Smooth muscle cell of the brain vasculature (primary cell): ENCODE measurements at places on chromosomes 1 and 21.

- no peak for DNase-seq
Observed at GRCh38 chr21:43015906-43016540, 41.7 kb downstream of the PKNOX1 start.

- DNase-seq = no peak
Observed at GRCh38 chr1:109713636-109714035, 1.6 kb downstream of the GSTM5 start.

- DNase-seq = no peak
Observed at GRCh38 chr1:28835237-28835650, 23.3 kb downstream of the OPRD1 start.

DNA sequence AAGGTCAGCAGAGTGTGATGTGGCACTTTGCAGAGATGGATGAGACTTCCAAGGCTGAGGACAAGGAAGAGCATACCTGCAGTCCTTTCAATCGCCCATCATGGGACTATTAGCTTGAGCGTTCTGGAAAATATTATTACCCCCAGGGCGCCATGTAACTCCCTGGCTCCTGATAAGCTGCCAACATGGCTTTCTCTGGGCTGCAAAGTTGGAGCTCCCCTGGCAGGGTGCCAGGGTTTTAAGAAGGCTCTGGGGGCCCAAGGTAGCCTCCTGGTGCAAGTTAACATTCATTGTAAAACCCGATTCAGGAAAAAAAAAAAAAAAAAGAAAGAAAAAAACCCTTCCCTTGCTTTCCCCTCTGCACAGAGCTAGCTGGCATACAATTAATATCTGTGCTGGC is 196.7 kb downstream of the PBX1 start:
- DNase-seq = no peak

- DNase-seq = no peak
Observed at GRCh38 chr1:210901981-210902770, 231.8 kb downstream of the KCNH1 start.

GRCh38 chr1:154899041-154899440 is 29.0 kb upstream of the KCNN3 start:
- DNase-seq = no peak

- no peak for DNase-seq
Observed at GRCh38 chr21:46626536-46626935, 8.9 kb upstream of the PRMT2 start.

- DNase-seq = no peak
Observed at GRCh38 chr1:224513787-224514209, 79.2 kb upstream of the WDR26 start.

GRCh38 chr1:17668624-17669175 is 86.4 kb upstream of the ACTL8 start:
- no peak for DNase-seq

DNA sequence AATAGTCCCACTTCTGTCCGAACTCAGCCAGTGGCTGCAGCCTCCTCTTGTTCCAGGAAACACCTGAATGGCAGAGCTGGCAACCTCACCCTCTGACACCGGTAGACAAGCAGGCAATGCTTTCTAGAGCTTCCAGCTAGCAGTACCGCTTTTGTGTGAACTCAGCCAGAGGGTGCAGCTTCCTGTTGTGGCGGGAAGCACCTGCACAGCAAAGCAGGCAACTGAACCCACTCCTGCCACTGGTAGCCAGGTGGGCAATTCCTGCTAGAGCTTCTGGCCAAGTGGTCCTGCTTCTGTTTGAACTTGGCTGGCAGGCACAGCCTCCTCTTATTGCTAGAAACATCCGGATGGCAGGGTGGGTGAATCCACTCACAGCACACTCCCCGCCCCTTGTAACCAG is 40.1 kb upstream of the TMPRSS15 start:
- DNase-seq = no peak

GRCh38 chr1:54968551-54968950 is 11.9 kb upstream of the TMEM61 start:
- DNase-seq = no peak

DNA sequence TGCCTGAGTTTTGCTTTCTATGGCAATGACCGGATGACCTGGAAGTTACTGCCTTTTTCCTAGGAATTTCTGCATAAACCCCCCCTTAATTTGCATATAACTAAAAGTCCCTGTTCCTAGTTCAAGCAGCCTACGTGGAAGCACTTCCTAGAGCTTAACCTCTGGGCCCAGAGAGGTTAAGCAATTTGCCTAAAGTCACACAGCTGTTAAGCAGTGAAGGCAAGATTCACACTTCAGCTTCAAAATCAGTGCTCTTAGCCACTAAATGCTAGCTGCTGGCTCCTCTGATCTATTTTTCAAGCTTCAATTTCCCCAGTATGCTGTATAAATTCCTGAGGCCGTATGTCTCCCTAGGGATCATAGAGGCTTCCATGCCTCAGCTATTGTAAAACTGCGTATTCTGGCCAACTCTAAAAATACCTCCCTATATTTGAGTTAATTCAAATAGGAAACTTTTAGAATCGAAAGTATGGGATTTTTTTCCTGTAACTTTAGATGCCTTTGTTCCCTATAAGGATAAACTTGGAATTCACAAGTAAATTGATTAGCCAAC is 53.1 kb upstream of the CD5L start:
- DNase-seq = no peak

DNA sequence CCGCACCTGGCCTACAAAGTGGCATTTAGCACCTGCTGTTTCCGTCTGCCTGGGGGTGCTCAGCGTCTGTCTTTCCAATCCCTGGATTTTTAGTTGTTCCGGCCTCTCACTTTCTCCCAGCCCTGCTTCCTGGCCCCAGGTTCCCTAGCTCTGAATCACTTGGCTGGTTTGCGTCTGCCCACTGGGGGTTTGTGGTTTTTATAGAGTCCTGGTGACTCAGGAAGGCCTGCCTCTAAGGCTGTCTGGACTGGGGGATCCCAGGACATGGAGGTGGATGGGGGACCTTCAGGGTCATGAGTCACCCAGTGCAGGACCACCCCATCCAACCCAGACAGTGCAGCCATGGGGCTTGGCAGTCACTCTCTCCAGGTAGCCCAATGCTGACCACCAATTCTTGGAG is 53.5 kb downstream of the MRPL37 start:
- DNase-seq = peak; percentile 58

- DNase-seq = no peak
Observed at GRCh38 chr1:15124362-15125100, 29.0 kb upstream of the TMEM51 start.

- DNase-seq = peak; percentile 7
Observed at GRCh38 chr1:23916209-23917131, 3.3 kb upstream of the CNR2 start.

- no peak for DNase-seq
Observed at GRCh38 chr1:117540532-117540931, 65.3 kb upstream of the TENT5C start.
